ENCODE measurements at places on chromosomes 12 and 14.

- no peak for ATAC-seq
These were observed 490.3 kb downstream of the SLC6A15 start for GRCh38 chr12:84422340-84422739.

DNA sequence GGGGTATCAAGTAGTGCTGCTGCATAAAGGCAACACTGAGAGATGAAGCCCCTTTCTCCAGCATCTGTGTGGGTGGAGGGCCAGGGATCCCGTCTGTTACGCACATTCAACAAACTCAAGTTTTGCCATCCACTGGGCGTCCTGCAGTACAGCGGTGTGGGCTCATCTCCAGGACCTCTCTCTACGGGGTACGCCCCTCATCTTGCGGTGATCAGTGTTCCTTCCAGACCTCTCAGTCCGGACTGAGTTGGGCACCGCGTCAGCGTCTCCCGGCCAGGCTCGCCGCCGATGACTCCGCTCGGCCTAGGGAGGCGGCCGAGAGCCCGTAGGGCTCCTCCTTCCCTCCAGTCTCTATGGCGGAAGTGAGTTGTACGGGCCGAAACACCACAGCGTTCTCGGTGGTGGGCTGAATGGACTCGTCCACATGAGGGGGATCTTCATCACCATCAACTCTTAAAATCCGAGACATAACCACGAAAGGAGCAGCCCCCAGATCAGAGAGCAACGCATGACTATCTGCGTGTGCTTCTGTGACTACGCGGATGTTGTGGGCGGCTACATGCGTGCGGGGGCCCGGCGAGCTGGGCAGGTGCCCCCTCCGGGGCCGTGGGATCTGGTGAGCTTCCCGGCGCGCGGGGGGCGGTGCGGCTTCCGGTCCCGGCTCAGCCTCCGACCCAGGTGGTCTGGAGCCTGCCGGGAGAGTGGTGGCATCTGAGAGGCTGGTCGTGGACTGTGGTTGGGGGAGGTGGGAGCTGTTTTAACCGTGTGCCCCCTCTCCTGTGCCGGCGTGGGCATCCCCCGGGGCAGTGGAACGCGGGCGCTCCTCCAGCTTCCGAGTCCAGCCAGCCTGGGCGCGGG lies at the start of gene ATG101:
ATG101 (plus strand) TSS at position 652 of the 858 bp plus-strand sequence. CDS start 3,673 bp downstream, outside the sequence.
- ATAC-seq = peak; percentile 97

DNA sequence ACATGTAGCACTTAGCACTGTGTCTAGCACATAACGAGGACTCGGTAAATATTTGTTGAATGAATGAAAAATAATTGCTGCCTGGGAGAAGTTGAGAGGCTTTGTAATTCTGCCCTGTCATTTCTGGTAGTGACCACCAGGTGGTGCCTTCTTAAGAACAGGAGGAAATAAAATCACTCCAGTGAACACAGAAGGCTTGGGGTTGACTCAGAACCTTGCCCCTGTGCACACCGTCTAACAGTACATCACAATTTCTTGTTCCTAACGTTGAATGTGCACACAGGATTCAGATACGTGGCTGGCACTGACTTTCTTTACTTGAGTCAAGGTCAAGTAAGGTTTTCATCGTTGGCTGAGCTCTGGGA lies 91.8 kb downstream of the RGS6 start:
- ATAC-seq = peak; percentile 84

DNA sequence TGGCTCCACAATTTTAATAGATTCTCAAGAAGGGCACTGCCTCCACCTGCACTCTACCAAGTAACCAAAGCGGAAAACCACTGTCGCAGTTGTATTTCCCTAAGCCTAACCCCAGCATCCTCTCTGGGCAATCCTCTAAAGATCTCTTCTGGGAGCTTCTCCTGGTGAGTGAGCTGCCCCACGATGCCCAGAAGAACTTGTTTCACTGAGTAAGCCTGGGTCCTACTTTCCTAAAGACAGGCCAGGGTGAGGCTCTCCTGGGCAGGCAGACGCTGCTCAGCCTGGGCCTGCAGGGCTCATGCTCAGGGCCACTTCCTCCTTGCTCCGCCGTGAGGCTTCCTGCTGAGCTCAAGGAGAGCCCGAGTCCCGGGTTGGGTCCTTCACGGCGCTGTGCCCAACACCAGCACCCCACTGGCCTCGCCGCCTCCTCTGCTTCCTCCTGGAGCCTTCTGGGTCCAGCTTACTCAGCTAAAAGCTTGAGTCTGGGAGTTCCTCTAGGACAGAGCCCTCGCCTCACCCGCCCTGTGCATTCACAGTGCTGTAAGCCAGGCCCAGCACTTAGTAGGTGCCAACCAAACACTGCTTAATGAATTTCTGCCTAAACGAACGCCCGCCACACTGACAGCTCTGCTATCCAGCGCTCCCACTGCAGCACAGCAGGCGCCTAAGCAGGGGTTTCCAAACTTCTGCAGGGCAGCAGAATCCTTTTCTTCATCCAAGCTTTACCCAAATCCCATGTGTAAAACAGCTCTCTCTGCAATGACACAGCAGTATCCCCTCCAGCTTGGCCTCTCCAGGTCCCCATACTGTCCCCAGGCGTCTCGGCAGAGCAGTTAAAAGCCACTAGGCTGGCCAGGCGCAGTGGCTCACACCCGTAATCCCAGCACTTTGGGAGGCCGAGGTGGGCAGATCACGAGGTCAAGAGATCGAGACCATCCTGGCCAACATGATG lies 5.7 kb downstream of the RAB35 start:
- ATAC-seq = peak; percentile 90

GRCh38 chr12:100110276-100110675 lies 32.4 kb downstream of the BLTP3B start:
- ATAC-seq = no peak

GRCh38 chr14:32224737-32225377 lies 21.8 kb upstream of the RNU6-8 start:
- ATAC-seq = peak; percentile 79

DNA sequence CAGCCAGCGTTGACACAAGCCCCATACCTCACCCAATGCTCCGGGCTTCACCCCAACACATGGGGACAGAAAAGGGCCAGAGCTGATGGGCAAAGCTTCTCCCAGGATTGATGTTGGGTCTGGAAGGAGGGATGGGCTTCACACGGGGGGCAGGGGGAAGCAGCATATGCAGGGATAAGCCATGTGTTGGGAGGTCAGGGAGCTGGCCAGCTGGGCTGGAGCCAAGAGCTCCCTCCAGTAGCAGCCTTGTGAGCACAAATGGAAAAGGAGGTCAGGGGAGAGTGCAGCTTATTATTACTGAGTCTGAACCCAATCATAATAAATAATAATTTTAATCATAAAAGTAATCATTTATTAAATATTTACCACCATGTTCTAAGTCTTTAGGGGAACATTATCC lies 9.3 kb downstream of the PLEKHD1 start:
- ATAC-seq = no peak

- peak; percentile 71 for ATAC-seq
These were observed 51.1 kb downstream of the HSPB8 start for GRCh38 chr12:119229837-119230236.

DNA sequence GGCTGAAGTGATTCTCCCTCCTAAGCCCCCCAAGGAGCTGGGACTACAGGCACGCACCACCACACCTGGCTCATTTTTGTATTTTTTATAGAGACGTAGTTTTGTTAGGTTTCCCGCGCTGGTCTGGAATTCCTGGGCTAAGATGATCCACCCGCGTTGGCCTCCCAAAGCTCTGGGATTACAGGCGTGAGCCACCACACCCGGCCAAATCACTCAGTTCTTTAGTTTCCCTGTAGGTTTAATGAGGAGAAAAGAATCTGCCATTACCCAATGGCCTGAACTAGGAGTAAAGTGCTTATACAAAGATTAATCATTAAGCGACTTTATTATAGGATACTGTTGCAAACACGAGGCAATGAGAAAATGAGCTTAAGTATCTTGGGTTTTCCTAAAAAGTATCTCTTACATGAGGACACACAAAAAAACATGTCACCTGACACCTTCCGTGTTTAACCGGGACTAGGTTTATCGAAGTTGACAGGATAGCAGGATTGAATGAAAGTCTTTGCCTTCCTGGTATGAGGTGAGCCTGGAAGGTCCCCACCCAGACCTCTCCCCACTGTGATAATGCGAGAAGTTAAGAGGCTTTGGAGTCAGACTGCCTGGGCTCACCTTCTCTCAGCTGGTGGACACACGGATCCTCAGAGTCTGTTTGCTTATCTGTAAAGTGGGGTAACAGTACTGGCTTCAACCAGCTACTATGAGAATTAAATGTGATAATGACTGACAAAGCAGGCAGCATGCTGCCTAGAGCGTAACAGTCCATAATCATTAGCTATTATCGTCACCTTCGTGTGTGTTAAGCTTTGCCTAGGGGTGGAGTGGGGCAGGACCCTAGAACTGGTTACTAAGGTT lies 133.5 kb upstream of the KRAS start:
- ATAC-seq = no peak

- ATAC-seq = no peak
These were observed 10.7 kb downstream of the TRMT5 start for GRCh38 chr14:60970146-60970545.

DNA sequence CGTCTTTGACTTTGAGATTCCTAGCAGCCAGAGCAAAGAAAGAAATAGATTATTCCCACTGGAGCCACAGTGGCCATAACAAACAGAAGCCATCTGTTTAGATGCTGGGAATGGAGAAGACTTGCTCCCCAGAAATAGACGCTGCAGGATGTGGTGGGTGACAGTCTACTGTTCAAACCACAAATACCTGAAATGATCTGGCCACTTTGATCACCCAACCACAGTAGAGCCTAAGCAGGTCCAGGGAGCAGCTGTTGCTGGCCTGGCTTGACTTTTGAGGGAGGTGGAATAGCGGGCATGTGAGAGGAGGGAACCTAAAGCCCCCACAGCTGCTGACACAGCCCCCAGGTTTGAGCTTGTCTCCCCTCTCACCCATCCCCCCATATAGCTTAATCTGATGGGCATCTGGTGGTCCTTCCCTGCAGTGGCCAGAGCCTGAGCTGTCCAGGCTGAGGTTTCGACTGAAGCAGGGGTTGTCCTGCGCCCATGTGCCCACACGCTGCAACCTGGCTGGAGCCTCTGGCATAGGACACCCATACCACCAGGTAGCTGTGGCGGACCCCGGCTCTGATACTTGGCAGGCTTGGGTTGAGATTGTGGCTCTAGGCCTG lies 38.7 kb downstream of the SH2B3 start:
- ATAC-seq = no peak

DNA sequence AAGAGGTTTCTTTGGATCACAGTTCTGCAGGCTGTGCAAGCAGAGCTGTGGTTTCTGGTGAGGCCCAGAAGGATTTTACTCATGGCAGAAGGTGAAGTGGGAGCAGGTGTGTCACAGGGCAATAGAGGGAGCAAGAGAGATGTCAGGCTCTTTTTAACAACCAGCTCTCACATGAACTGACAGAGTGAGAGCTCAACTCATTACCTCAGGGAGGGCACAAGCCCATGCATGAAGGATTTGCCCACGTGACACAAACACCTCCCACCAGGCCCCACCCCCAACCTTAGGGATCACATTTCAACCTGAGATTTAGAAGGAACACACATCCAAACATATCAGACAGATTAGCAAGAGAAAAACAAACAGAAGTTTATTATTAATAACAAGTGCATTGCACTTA lies 470.4 kb downstream of the GALC start:
- ATAC-seq = no peak

DNA sequence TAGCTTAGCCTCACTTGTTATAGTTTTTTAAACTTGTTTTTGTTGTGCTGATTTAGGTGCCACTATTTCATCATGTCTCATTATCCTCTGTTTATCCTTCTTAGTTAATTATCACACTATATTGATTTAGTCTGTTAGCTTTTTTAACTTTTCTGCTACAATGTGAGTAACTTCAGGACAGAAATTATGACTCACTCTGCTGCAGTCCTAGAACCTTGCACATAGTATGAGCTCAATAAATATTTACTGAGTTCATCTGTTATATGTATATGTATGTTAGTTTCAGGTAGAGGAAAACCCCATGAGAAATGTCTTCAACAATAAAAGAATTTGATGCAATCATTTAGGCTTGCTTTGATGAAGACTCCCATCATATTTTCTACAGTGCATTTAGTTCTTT lies 224.3 kb upstream of the NAV3 start:
- ATAC-seq = no peak

GRCh38 chr12:121241156-121241970 lies 31.4 kb downstream of the P2RX4 start:
- ATAC-seq = no peak

DNA sequence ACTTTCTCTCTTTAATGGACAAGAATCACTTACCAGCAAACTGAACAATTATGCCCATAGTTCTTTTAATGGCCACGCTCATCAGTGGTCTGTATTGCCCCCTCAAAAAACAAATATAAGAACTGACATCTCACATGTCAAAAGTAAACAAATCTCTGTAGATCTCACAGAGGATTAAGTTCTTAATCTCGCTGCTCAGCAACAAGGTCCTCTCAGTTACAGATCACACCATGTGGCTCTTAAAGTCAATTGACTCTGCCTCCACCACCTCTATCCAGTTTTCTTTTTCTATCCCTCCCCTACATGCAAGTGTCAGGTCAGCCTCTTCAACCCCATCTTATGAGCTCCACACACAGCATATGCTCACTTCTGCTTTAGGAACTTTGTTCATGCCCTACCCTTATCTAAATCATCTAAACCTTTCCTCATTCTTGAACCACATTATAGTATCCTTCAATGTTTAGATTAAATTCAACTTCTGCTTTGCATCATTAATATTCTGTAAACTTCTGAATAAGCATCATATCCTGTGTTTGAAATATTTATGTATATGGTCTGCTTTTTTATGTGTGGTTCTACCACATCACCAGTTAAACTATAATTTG lies 7.2 kb downstream of the ADAM20 start:
- no peak for ATAC-seq

- no peak for ATAC-seq
These were observed 77.7 kb downstream of the ETV6 start for GRCh38 chr12:11727133-11727664.

DNA sequence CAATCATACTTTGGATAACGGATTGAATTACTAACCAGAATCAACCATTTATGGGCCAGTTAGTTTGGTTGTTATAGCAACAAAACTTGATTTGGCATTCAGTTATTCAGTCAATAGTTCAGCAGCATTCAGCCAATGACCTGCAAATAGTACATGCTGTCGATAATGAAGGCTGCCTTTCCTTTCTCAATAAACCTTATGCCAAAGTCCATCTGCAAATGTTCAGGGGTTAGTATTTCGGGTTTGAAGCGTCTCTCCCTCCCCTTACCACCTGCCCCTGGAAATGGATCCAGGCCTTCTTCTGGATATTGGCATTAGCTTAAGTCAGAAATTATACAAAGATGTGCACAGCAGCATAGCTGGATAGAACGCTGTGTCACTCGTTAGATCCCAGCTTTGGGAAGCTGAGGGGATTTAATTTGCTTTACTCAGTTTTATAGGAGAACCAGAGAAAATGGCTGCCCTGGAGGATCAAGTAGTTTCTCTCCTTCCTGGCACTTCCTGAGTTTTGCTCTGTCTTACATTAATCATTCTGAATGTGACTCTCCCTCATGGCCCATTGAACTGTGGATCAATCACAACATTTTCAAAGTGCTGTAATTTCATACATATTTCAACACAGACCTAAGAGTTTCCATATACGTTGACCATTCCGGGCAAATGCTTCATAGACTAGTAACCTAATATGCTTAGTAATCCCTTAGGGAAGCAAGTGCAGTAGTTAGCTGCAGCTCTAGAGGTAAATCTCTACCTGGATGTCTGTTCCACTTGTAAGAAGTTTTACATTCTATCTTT lies 46.7 kb upstream of the PTPRR start:
- no peak for ATAC-seq

Data from esophagus mucosa (tissue), 1 donor.